ENCODE measurements at places on chromosomes 3 and 15. TPM values are rescaled to one million over a fixed set of nuclear protein-coding genes. Genes with fewer than 3 reads are reported as not detected.

CFAP91 gene
- polyA plus RNA-seq, result 24.2 TPM

IL16 gene
- polyA plus RNA-seq, result 114 TPM

KCNAB1 gene
- 0.85 TPM for polyA plus RNA-seq

GNAT1 gene
- polyA plus RNA-seq, result not detected

CSPG4 gene
- polyA plus RNA-seq, result 1.3 TPM

SUCLG2 gene
- 41.8 TPM for polyA plus RNA-seq

SNURF gene
- polyA plus RNA-seq, result 3.2 TPM

PLXND1 gene
- polyA plus RNA-seq, result 44.4 TPM

CASR gene
- 0.13 TPM for polyA plus RNA-seq

ADGRG7 gene
- polyA plus RNA-seq, result not detected

IGDCC3 gene
- not detected for polyA plus RNA-seq

RAD51 gene
- 0.72 TPM for polyA plus RNA-seq

GOLGA8S gene
- polyA plus RNA-seq, result 0.07 TPM

THPO gene
- polyA plus RNA-seq, result 0.17 TPM

TEX9 gene
- polyA plus RNA-seq, result 3.2 TPM

RTP1 gene
- not detected for polyA plus RNA-seq

CCR8 gene
- 0.06 TPM for polyA plus RNA-seq

HYAL3 gene
- 2.4 TPM for polyA plus RNA-seq

KLF15 gene
- polyA plus RNA-seq, result 0.63 TPM

PLSCR2 gene
- polyA plus RNA-seq, result not detected

ATP8B4 gene
- polyA plus RNA-seq, result 4.9 TPM

XCR1 gene
- 0.26 TPM for polyA plus RNA-seq

RYR3 gene
- polyA plus RNA-seq, result 0.99 TPM

KNG1 gene
- polyA plus RNA-seq, result not detected

DAPK2 gene
- polyA plus RNA-seq, result 4.9 TPM

KLHL6 gene
- 15.0 TPM for polyA plus RNA-seq

RAB6B gene
- 1.3 TPM for polyA plus RNA-seq

POLQ gene
- 0.88 TPM for polyA plus RNA-seq

MST1R gene
- 3.4 TPM for polyA plus RNA-seq

P2RY13 gene
- polyA plus RNA-seq, result 9.6 TPM

EXD1 gene
- not detected for polyA plus RNA-seq

BDH1 gene
- 17.7 TPM for polyA plus RNA-seq
